Daoy (cell line): ENCODE measurements at places on chromosomes 1 and 21. TPM values are rescaled to one million over a fixed set of nuclear protein-coding genes. Genes with fewer than 3 reads are reported as not detected.

Gene ADAMTS4
- 0.68 and 0.91 TPM in 2 replicates for total RNA-seq

Gene GRHL3
- total RNA-seq: not detected in 2 replicates

Gene SLC1A7
- not detected in 2 replicates for total RNA-seq

Gene PTPN22
- total RNA-seq: 1.5 and 4.1 TPM in 2 replicates

Gene OR2L3
- total RNA-seq: not detected in 2 replicates

Gene TCHHL1
- total RNA-seq: not detected in 2 replicates

Gene SERINC2
- 3.2 and 4.1 TPM in 2 replicates for total RNA-seq

Gene KIF17
- 0.06 TPM in 1 of 2 replicates, not detected in the other for total RNA-seq
